Left colon (tissue), 2 donors: ENCODE measurements at places on chromosomes 1 and 21.
A peak's percentile ranks its signal among the peaks of the same experiment; 100 is the strongest.

DNA sequence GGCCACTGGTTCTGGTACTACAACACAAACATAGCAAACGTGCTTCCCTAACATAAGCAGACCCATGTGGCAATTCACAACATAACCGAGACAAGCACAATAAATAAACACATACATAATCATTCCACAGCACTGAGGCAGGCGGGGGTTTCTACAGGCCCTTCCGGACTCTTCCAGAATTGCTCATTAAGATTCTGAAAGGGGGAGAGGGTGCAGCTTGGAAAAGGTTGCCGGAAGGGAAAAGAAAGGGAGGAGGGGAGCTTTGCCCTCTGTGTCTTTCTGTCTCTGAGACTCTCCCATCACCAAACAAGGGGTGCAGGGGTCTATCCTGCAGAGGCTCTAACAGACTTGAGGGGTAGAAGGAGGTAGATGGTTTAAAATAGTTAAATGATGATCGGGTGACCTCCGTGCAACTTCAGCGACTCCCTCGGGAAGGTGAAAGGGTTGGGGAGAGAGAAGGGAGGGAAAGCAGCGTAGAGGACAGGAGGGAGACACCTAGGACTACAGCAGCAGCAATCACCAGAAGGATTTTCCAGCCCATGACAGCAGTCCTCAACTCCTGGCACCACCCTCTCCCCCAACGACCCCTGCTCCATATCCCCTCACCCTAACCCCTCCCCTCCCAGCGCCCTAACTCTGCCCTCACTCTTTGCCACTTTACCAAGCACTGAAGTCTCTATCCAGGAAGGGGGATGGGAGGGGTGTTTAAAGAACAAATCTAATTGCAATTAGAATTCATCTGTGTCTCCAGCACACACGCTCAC is 365.5 kb upstream of the ESRRG start:
- DNase-seq, result no peak

DNA sequence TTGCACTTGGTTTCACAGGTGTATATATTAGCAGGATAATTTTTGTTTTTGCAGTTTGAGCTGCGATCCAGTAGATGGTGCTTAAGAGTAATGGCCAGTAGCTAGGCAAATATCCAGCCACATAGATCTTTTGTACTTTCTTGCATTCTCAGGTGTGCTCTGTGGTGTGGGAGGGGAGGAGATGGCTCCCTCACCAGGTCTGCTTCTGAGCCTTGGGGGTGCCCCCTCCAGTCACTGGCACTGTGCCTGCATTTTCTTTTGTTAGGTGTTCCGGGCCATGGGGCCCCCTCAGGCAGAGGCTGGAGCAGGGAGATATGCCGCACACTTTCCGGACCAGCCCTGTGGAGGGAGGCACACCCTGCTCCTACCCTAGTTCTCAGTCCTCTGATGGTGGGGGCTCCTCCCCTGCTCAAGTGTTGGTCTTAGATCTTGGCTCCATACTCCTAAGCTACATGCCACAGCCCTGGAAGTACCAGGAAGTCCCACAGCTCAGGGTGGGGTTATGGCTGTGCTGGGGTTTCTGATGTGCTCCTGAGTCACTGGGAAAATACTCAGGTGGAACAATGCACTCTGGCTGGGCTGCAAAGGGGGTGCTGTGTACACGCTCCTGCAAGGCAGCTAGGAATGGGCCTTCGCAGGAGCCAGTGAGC is 197.6 kb upstream of the DMRTA2 start:
- peak; percentile 76 for DNase-seq

- DNase-seq, result no peak
Observed at GRCh38 chr1:182196897-182197870, 135.7 kb upstream of the ZNF648 start.

DNA sequence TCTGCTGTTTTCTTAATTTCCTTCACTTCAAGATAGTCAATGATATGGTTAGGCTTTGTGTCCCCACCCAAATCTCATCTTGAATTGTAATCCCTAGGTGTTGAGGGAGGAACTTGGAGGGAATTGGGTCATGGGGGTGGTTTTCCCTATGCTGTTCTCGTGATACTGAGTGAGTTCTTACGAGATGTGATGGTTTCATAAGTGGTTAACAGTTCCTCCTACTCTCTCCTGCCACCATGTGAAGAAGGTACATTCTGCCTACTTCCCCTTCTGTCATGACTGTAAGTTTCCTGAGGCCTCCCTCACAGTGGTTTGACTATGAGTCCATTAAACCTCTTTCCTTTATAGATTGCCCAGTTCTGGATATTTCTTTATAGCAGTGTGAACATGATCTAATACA is 74.0 kb upstream of the SAMSN1 start:
- no peak for DNase-seq
